NCI-H1417 (cell line): ENCODE measurements at places on chromosomes 3 and 15.

DNA sequence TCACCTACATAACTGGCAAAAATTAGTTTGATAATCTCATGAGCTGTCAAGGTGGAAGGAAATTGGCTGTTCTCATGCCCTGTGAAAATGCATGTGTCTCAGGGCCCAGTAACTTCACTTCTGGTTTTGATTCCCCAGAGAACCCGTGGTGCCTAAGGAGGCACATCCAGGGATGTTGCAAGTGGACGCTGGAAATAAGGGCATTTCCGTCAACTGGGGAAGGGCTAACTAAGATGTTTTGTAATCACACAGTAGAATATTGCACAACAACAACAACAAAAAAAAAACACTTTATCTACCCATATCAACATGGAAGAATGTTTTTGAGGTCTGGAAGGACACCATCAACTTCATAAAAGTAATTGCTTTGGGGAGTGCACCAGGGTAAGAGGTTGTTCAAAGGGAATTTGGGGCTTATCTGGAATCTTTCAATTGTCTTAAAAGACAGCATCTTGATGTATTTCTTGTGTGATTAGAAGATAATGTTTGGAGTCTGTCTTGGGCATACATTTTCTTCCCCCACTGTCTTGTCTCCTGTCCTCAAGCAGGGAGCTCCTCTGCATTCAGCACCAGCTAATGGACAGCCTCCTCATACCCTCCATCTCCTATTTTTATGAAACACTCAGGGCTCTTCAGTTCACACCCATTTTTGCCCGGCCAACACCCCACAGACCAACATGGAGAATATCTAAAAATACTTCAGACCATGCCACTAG, 37.2 kb upstream of the PRR20G start:
- DNase-seq, result no peak

DNA sequence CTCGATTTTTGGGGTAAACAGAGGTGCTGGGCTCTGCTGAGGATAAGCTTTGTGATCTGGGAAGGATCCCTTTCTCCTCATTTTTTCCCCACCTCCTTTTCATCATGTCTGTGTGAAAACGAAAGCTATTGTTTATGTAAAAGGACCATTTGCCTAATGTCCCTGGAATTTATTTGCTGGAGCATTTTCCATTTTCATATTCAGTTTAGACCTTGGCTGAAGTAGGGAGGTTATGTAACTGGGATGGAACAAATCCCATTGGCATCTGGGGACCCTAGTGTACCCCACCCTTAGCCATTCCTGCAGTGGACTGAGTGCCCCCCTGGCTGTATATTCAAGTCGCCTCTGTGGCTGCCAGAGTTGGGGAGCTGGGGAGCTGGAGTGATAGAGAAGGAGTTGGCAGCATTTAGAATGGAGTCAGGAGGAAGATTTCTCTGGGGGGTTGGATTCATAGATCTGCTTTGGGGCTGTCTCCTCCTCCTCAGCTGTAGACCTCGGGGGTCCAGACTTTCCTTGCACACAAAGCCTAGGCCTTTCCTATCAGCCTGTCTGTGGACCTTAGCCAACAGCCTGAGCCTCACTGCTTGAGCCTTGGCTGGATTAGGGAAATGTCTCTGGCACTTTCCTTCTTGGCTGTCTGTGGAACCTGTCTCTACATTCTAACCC, 270.4 kb upstream of the CTDSPL start:
- no peak for DNase-seq

- DNase-seq, result peak; percentile 23
Measured at GRCh38 chr3:158790901-158791589, 10.8 kb upstream of the MFSD1 start.

GRCh38 chr15:95279277-95280019, 1048.1 kb downstream of the MCTP2 start:
- DNase-seq, result no peak

DNA sequence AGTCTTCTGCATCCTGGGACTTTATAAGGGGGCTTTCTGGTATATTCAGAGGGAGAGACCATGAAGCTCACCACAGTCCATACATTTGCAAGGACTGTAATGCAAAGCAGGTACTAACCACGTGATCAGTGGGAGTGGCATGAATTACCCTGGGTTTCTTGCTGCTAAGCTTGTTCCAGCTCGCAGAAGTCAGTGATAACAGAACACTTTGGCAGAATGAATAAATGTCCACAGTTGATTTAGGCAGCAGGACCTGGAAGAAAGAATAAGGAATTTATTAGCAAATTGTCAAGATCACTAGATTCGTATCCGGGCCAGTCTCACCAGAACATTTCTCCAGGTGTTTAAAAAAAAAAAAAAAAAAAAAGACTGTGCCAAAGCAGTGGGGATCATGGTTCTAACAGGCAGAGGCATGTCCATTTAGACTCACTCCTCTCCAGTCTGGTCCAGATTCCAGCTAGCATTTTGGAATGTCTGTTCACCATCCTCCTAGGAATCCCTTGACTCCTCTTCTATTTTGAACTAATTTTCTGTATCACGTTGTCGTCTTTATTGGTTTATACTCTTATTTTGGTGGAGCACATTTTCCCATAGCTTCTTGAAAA, 24.5 kb downstream of the HHLA2 start:
- DNase-seq, result no peak

DNA sequence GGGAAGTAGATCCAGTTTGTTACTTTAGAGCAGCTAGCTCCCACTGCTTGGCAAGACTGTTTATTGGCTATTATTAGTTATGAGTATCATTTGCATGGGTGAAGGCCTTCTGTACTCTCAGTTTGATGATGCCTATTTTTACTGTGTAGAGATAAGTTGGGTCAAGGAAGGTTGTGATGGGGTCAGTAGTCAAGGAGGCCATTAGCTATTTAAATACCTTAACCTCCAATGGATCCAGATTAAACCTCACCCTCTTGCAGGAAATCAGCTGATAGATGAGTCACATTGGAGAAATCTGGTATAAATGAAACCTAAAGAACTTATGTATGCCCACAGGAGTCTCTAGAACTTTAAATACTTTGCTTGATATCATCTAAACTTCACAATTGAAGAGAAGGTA, 45.0 kb downstream of the THBS1 start:
- DNase-seq, result no peak

GRCh38 chr15:100114100-100114499, 227.7 kb downstream of the ADAMTS17 start:
- DNase-seq, result no peak

DNA sequence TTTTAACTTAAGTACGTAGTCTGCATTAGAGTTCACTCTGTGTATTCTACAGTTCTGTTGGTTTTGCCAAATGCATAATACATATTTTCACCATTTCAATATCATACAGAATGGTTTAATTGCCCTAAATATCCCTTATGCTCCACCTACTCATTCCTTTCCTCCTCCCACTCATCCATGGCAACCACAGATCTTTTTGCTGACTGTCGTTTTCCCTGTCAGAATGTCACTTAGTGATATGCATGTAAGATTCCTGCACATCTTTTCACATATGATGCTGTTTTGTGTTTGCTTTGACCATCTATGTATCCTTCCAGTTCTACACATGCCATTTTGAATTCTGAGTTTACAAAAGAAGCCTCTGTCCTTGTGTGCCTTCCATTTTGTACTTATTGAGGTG, 36.7 kb downstream of the EPHA3 start:
- DNase-seq, result no peak

DNA sequence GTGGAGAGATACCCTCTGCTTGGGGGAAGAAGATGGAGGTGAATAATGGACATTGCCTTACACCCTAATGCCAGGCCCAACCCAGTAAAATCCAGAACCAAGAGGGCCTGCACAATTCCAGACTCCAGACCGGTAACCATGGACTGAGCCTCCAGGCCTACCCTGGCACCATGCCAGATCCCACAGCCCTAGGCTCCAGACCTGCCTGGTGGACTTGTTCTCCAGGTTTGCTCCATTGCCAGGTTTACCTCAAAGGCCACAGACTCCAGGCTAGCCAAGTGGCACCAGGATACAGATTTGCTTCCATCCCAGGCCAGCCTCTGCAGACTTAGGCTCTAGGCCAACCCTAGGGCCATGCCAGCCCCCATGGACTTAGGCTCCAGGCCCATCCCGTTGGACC, 14.0 kb downstream of the PLCH1 start:
- DNase-seq, result peak; percentile 23

GRCh38 chr15:26504009-26504408, 268.9 kb downstream of the GABRB3 start:
- no peak for DNase-seq

GRCh38 chr3:98846101-98846500, 55.4 kb downstream of the DCBLD2 start:
- no peak for DNase-seq

DNA sequence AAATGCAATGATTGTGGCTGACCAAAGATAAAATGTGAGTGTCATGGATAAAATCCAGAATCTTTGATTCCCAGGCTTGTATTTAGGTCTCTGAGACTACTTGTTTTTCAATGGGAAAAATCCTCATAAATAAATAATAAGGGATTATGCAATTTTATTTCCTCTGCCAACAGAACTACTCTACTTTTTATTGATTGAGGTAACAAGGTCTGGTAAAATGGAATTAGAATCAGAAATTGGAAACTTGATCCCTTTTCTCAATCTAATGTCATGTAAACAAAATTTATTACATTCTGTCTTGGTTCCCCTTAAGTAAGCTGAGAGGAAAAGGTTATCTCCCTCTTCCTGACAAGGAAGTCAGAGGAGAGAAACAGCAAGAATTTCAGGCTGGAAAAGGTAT, 48.3 kb upstream of the CCDC50 start:
- no peak for DNase-seq

GRCh38 chr3:162295323-162295983, 798.8 kb downstream of the OTOL1 start:
- no peak for DNase-seq

- DNase-seq, result no peak
Measured at GRCh38 chr15:35827141-35827540, 281.2 kb upstream of the DPH6 start.

DNA sequence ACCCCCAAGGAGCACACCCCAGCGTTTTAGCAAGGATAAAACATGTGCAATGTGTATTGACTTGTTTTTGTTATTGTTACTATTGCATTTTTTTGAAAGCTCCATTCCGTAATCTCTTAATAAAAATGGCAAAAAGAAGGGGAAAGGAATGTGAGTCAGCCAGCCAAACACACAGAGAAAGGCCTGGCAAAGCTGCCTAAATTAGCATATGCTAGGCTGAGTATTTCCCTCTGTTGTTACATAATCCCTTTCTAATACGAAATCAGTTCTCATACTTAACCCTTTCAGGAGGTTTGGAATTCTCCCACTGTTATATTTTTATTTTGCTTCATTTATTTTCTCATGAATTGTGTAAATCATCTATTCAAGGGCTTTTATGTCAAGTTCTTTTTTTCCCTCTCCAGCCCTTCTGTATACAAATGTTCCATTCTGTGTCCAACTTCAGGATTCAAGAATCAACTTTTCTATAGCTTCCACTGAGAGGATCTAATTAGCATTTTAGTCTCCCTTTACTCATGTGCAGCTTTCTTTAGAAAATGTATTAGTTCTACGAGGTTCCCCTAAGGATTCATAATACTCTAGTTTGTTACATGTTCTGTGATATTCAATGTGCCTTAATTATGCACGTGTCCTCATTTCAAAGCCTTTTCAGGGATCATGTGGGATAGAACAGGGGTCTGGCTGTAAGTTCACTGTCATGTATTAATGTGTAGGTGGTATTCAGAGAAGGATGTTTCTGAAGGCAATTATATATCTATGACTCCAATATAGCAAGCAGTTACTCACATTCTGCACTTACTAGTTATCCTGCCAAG, 9.2 kb downstream of the CADM2 start:
- no peak for DNase-seq

DNA sequence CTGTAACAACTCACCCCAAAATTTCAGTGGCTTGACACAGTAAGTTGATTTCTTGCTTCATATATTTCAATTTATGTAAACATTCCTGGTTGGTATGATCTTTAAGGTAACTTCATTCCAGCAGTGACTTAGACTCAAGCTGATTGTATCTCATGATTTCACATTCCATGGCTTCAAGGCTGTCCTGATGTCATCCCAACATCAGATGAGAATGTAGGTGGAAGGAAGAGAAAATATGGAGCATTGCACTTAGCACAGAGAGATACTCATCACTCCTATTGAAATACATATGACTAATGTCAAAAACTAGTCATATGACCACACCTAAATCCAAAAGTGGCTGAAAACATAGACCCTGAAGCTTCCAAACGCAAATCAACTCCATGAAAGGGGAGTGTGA, 793.8 kb downstream of the TBL1XR1 start:
- no peak for DNase-seq

DNA sequence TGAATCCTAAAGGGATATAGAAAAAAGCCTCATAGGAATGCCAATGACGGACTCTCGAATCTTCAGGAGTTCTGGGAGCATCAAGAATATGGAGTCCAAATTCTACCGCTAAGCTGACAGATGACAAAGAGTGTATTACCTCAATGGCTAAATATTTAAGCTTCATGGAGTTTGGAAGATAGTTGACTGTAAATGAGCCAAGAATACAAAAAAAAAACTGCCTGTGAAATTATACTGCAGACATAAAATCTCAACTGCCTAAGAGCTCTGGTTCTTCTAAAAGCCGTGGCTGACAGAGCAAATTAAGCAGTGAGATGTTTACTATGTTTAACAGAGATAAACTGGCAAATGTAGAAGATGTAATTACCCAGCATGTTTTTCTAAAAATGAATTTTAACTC, 140.0 kb downstream of the GADL1 start:
- DNase-seq, result no peak

GRCh38 chr3:63333815-63334214, 55.7 kb downstream of the SYNPR start:
- no peak for DNase-seq

DNA sequence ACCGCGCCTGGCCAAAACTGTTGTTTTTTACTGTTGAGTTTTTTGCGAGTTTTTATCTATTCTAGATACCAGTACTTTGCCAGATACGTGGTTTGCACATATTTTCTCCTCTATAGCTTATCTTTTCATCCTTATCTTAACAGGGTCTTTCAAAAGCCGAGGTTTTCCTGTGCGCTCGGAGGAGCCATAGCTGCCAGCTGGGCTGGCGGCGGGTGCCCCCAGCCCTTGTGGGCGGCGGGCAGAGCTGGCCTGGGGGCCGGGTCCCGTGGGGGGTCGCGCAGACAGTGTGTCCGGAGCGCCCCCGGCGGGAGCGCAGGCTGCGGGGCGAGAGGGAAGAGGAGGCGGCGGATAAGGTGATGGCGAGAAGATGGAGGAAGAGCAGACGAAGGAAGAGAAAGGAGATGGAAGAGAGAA, 11.1 kb upstream of the EIF4A2 start:
- no peak for DNase-seq

- DNase-seq, result no peak
Measured at GRCh38 chr3:26622621-26623418, at the start of gene LRRC3B. Gene LRRC3B (plus strand): TSS chr3:26622772. CDS start chr3:26709673, 86,901 bp downstream.
